Large intestine (tissue), 12 donors: ENCODE measurements at places on chromosomes 16 and 17.

DNA sequence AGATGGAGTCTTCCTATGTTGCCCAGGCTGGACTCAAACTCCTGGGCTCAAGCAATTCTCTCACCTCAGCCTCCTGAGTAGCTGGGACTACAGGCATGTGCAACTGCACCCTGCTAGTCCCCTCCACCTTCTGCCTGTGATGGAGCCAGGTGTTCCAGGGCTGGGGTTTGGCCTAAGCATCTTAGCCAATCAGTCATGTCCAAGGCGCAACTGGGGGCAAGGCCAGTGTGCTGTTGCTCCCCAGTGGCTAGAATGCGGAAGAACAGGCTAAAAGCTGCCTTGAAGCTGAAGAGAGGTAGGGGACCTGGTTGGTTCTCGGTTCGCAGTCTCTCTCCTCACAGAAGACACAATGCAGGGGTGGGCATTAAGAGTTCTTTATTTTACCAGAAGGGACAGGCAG, 18.6 kb downstream of the FLOT2 start:
- DNase-seq = peak; percentile 58

- DNase-seq = no peak
Measured at GRCh38 chr16:1416521-1416941, 2.0 kb upstream of the UNKL start.

- no peak for DNase-seq
Measured at GRCh38 chr17:36862116-36862920, 75.0 kb upstream of the LHX1 start.

DNA sequence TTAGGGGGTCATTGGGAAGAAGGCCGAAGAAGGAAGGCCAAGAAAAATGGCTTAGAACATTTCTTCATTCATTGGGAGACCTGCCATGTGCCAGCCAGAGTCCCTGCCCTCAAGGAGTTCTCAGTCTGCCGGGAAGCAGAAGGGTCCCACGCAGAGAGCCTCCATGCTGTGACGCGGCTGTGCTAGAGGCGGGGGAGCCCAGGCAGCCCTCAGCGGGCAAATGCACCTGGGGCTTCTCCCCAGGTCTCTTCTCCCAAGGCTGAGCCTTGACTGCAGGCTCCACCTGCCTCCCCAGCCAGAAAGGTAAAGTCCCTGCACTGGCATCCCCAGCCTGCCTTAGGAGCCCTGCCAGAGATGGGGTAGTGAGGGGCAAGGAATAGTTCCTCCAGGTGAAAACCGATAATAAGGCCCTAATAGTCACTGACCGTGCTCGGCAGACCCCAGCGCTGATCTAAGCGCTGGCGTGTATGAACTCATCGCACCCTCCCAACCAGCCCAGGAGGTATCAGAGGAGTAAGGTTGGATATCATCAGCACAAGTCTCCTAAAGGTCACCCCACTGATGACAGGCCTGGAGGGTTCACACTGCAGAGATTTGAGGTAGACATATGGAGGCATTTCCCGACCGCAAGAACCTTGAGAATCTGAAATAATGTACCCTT, 6.0 kb upstream of the CDR2L start:
- no peak for DNase-seq

DNA sequence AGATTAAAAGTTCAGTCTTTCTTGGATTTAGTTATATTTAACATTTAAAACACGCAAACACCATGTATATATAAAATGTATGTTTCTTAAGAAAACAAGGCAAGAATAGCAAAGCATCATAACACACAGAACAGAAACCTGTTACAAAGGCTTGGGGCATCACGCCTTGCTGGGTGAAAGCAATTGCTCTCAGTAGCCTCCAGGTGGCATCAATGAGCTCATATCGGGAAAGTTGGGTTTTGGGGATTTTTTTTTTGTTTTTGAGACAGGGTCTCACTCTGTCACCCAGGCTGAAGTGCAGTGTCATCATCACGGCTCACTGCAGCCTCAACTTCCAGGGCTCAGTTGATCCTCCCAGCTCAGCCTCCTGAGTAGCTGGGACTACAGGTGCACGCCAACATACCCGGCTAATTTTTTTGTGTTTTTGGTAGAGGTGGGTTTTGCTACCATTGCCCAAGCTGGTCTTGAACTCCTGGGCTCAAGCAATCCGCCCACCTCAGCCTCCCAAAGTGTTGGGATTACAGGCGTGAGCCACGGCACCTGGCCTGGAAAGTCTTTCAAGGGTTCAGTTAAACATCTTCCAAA, 56.9 kb downstream of the CYB5D2 start:
- DNase-seq = no peak

DNA sequence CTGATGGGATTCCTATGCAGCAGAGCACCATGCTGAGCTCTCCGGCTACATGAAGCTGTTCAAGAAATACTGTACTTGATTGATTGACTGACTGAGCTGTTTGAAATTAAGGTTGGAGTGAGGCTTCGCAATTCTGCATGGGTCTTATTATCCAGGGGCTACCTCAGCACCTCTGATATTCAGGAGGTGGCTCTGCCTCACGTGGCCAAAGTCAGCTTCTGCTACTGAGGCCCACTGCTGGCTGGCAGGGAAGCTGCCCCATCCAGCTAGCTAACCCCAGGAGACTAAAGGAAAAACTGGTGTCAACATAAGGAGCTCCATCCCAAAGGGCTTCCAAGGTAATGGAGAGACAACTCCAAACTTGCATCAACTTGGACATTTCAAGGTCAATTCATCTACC, 66.2 kb upstream of the TRAP1 start:
- no peak for DNase-seq

GRCh38 chr17:6831661-6832263, at the start of gene TEKT1:
TSS of gene TEKT1 (minus strand) at chr17:6831729. CDS start at chr17:6830376, 1,353 bp downstream.
- peak; percentile 84 for DNase-seq

GRCh38 chr16:1980770-1981087, 540 bp downstream of the NOXO1 start:
- no peak for DNase-seq

DNA sequence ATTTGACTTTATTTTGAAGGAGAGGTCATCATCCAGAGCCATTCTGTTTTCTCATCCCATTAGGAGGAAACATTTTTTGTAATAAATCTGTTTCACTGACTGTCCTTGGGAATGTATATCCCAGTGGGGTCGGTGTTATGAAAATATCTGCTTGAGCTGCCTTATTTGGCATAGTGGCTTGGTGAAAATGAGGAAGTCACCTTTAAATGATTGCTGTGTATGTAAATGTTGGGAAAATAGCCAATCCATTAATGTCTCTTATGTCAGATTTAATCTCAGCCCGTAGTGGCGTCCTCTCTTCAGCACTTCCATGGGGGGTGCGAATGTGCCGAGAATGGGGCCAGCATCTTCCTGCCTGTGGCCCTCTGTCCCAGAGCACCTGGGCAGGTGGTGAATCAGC, 57.6 kb downstream of the BANP start:
- no peak for DNase-seq

- peak; percentile 58 for DNase-seq
Measured at GRCh38 chr16:85912211-85912974, 13.4 kb downstream of the IRF8 start.
